Upper lobe of right lung (tissue), 1 donor: ENCODE measurements at places on chromosomes 12 and 14. TPM values are rescaled to one million over a fixed set of nuclear protein-coding genes. Genes with fewer than 3 reads are reported as not detected.

GRCh38 chr14:103443111-103443510, 57.9 kb downstream of the MARK3 start:
- DNase-seq: no peak

DNA sequence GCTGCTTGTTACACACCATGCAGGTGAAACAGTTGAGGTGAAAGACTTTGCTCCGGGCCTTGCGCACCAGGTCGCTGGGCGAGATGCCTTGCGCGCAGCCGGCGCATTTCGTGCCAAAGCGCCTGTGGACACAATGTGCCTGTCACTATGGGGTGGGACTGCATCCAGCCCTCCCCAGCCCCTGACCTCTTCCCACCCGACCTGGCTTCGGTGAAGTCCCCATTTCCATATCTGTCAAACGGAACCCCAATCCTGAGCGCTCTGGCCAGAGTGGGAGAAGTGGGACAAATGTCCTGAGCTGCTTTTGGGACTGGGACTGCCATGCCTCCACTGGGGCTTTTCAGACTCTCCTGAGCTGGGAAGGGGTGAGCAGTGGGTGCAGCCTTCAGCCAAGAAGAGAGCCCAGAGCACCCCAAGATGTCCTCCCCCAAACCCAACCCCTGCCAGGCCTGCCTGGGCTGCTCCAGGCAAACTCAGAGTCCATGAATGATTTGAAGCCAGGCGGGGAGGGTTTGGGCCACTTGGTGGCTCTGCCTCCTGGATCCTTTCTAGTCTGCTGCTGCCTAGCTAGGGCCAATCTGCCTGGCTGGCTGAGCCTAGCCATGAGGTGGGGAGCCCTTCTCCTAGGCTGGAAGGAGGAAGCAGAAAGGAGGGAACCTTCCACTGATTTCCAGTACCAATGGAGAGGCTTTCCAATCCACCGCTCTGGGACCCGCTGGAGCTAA, 2.3 kb downstream of the LHX5 start:
- no peak for DNase-seq

GRCh38 chr12:132275110-132275531, 54.3 kb downstream of the GALNT9 start:
- DNase-seq: no peak

- DNase-seq: no peak
Observed at GRCh38 chr12:45290216-45290605, 74.3 kb downstream of the ANO6 start.

DNA sequence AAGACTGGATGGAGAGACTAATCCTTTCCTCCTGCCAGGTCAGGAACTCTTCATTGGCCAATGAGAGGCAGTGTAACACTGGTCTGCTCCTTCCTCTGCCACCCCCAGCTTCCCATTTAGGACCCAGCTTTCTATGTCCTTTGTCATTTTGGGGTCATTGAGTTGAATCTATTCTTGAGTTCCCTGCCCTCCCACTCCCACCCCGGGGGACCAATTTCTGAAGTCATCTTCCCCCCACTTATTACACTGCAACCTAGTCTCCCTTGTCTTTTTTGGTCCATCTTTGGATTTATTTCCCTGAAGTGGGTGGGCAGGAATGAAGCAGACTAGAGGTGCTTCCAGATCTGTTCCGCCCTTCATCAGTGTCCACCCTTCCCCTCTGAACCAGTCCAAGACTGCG, 7.6 kb upstream of the ITGA5 start:
- DNase-seq: no peak

- DNase-seq: no peak
Observed at GRCh38 chr12:179131-179884, 34.6 kb downstream of the SLC6A12 start.

GRCh38 chr14:89366864-89367778, 49.9 kb downstream of the FOXN3 start:
- no peak for DNase-seq

DNA sequence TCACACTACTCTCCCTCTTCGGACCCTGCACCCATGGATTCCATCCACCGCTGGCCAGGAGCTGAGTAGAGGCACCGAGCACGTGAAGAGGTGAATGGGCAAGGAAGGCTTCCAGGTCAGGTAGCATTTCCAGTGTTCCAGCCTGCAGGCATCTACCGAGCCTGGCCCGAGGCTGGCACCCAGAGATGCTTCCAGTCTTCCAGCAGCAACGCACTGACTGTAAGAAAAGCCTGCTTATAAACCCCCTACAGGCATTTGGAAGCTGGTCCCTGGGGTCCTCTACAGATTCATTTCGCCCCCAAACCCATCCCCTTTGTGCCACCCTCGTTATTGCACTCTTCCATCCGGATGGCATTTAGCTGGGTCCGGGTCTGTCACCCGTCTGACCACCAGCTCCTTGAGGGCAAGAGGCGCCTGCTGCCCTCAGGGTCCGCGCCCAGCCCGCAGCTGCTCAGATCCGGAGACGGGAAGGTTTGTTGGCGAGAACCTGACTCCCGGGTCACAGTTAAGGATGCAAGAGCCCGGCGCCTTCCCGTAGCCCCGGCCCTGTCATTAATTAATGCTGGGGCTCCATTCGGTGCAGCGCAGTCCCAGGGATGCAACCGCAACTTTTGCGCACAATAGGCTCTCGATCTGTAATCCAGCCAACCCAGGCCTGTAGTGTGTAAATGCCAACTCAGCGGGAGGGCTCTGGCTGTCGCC, 614 bp upstream of the MARK3 start:
- DNase-seq: no peak

DNA sequence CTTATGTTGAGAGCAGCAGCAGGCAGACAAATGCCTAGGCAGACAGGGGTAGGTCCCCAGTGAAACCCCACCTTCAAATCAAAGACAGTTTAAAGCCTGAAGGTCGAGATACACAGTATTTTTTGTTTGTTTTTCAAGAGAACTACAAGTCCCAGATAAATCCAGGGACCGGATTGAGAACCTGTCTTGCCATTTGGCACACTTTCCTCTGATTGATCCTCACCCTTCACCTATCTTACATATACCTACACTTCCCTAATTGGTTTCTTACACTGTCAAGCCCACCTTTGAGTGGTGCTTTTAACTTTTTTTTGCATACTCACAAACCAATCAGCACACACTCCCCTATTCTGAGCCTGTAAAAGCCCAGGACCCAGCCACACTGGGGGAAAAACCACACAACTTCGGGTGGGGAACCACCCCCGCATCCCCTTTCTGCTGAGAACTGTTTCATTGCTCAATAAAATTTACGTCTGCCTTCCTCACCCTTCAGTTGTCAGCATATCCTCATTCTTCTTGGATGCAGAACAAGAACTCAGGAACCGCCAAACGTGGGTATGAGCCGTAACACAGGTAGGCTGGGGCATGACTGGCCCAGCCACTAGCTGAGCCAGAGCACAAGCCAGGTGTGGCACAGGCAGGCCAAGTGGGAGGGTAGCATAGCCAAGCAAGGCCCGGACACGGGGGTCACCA, 11.1 kb downstream of the DICER1 start:
- DNase-seq: peak; percentile 65

DNA sequence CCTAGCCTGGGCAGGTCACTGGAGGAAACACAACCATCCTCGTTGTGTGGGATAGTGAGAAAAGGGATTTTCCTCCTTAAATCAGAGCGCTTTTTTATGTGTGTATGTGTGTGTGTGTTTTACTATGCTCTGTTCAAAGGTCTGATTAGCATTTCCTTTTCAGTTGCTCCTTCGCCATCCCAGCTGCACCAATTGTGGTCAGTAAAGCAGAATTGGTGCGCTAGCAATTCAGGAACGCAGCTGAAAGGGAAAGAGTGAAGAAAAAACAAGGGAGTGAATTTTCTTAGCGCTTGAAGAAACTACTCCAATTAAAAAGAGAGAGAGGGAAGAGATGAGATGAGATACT, 173.3 kb upstream of the PARP11 start:
- DNase-seq: no peak

CEP128 gene
- total RNA-seq: 6.1 TPM

NPFF gene
- not detected for total RNA-seq

NRXN3 gene
- total RNA-seq: 10.0 TPM

HNRNPA1 gene
- 498 TPM for total RNA-seq

KRT5 gene
- total RNA-seq: 8.8 TPM
